Natural killer cell treated with Interleukin-12 subunit alpha and Interleukin-12 subunit beta and Interleukin-15 and Interleukin-18, amount 100 ng/mL, for 72 hours (primary cell): ENCODE measurements at places on chromosomes 1 and 21.

DNA sequence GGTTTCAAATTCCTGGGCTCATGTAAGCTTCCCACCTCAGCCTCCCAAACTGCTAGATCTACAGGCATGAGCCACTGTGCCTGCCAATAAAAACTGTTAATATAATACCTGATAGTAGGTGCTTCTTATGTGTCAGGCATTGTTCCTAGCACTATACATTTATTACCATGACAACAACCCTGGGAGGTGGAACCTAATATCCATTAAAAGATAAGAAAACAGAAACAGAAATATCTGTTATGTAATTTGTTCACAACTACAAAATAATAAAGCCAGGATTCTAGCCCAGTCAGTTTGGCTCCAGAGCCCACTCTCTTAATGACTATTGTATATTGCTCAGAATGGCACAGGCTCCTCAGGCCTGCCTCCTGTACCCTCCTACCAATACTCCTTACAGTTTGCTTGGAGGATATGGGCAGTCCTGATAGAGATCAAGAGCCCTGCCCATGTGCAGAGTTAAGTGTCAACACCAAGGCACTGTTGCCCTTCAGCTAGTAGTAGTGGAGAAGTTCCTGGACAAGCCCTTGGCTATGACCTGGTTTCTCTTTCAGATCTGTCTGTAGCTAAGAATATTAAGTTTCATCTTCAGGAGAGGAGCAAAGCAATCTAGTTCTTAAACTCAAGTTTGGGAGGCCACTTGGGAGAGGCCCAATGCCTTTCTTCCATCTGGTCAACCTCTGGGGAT lies 22.4 kb downstream of the RPL5 start:
- peaks cover 6% of the 10 kb centered on the region for H3K36me3 ChIP-seq
- H3K4me3 ChIP-seq, result no peak overlapping the region
- no peak for DNase-seq
- no peaks in the 10 kb centered on the region for H3K27me3 ChIP-seq
- peaks cover 18% of the 10 kb centered on the region for H3K4me1 ChIP-seq
- peak overlapping the region; percentile 21 for H3K27ac ChIP-seq

DNA sequence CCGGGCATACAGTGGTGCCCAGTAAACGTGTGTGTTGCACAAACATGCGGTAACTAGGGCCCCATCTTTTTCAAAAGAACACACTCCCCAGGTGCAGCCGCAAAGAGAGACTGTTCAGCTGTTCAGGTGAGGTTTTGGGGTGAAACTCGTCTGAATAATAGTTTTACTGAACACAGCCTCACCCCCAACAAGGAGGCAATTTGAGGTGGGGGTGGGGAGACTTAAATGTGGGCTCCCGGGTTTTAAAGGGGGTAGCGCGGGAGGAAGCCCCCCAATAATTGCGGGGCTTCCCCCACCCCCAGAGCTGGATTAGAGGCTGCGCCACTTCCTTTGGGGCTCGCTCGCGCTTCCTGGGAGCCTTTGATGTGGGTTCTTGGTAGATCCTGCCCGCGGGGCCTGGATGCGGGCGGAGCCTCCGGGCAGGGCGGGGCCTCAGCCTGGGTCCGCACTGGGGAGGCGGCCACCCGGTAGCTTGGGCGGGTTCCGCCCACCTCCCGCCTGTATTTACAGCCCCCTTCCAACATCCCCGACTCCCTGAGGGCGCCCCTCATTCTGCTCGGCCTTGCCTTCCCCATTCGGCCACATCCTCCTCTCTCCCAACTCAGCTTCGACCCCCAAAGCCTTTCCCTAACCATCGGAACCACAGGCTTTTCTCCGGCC lies 6.4 kb upstream of the EPHA2 start:
- H3K4me1 ChIP-seq, result peaks cover 20% of the 10 kb centered on the region
- H3K27me3 ChIP-seq, result peaks cover 28% of the 10 kb centered on the region
- H3K4me3 ChIP-seq, result no peak overlapping the region
- no peaks in the 10 kb centered on the region for H3K36me3 ChIP-seq
- no peak for DNase-seq
- no peak overlapping the region for H3K27ac ChIP-seq

DNA sequence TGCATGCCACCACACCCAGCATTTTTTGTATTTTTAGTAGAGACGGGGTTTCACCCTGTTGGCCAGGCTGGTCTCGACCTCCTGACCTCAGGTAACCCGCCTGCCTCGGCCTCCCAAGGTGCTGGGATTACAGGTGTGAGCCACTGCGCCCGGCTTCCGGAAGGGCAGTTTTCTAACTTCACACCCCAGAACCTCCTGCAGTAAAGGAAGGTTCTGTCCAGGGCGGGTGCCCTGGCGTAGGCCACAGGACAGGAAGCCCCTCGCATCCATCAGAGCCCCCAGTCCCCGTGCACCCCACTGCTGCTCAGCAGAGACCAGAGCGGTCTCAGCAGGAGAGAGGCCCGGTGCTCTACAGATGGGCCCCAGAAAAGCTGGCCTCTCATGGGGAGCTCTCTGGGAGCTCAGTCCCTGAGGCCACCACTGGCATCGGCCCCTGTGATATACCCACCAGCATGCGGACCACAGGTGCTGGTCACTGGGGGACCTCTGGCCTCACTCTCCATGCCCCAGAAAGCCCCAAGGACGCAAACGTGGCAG lies 4.1 kb upstream of the DNMT3L start:
- H3K36me3 ChIP-seq, result no peaks in the 10 kb centered on the region
- H3K27me3 ChIP-seq, result peaks cover 5% of the 10 kb centered on the region
- H3K4me1 ChIP-seq, result no peaks in the 10 kb centered on the region
- H3K4me3 ChIP-seq, result no peak overlapping the region

GRCh38 chr1:230808281-230808872 lies 59.9 kb downstream of the C1orf198 start:
- H3K36me3 ChIP-seq, result peaks cover 12% of the 10 kb centered on the region
- peaks cover 38% of the 10 kb centered on the region for H3K27me3 ChIP-seq
- no peaks in the 10 kb centered on the region for H3K4me1 ChIP-seq
- no peak overlapping the region for H3K4me3 ChIP-seq
- H3K27ac ChIP-seq, result no peak overlapping the region

DNA sequence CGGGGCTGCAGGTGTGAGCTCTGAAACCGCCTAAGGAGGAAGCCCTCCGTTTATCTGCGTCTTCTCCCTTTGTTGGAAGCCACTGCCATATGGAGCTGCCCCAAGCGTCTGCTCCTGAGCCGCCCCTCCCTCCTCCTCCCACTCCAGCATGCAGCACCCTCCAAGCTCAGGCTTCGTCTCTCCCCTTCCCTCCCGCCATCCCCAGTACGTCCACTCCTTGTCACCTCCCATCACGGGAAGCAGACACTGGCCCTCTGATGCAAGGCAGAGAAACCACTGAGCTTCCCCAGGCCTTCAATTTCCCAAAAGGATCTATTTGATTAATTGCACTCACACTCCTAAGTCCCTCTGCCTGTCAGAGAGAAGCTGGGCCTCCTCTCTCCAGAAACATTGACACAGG lies 52.5 kb downstream of the NFASC start:
- no peak overlapping the region for H3K27ac ChIP-seq
- no peaks in the 10 kb centered on the region for H3K36me3 ChIP-seq
- H3K4me3 ChIP-seq, result no peak overlapping the region
- peaks cover 9% of the 10 kb centered on the region for H3K27me3 ChIP-seq

GRCh38 chr1:219503604-219504003 lies 109.3 kb downstream of the ZC3H11B start:
- no peak overlapping the region for H3K4me3 ChIP-seq
- H3K36me3 ChIP-seq, result peaks cover 4% of the 10 kb centered on the region
- H3K4me1 ChIP-seq, result no peaks in the 10 kb centered on the region
- DNase-seq, result no peak
- no peak overlapping the region for H3K27ac ChIP-seq

GRCh38 chr1:14738235-14738634 lies 139.8 kb downstream of the KAZN start:
- H3K4me1 ChIP-seq, result no peaks in the 10 kb centered on the region
- no peak for DNase-seq
- H3K36me3 ChIP-seq, result no peaks in the 10 kb centered on the region
- H3K4me3 ChIP-seq, result no peak overlapping the region
- peaks cover 39% of the 10 kb centered on the region for H3K27me3 ChIP-seq

- H3K36me3 ChIP-seq, result no peaks in the 10 kb centered on the region
- no peak for DNase-seq
- no peak overlapping the region for H3K4me3 ChIP-seq
- peaks cover 2% of the 10 kb centered on the region for H3K4me1 ChIP-seq
- no peak overlapping the region for H3K27ac ChIP-seq
- peaks cover 14% of the 10 kb centered on the region for H3K27me3 ChIP-seq
Measured at GRCh38 chr1:30273456-30273855, 449.9 kb downstream of the MATN1 start.

DNA sequence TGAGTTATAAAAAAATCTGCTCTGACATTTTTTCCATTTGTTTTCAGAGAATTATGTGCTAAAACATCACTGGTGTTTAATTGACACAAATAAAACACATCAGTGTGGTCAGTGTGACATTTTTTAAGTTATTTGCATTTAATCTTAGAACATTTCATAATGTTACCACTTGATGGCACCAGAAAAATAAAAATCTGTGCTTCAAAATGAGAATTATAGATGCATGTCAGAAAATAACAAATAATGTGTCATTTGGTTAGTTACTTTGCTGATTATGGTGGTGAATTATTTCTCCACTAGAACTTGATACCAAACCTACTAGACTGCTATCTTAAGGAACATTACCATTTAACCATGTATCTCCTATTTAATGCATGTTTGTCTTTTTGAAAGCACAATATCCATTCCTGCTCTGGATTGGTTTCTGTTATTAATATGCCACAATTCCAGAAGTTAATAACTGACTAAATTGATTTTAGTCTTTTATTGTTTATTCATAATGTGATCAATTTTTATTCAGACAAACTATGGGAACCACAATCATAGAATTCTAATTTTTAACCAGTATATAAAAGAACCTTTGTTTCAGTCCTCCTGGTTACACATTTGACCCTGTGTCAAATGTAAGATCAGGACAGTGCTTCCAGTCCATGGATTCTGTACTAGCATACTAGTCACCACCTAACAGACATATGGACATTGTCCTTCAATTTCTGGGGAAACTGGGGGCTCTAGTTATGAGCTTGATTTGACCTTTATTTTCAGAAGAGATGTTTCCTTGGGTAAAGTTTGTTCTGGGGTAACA lies 81.0 kb downstream of the RPS6KC1 start:
- H3K4me1 ChIP-seq, result peaks cover 7% of the 10 kb centered on the region
- no peak for DNase-seq
- no peak overlapping the region for H3K4me3 ChIP-seq
- H3K27ac ChIP-seq, result no peak overlapping the region
- H3K36me3 ChIP-seq, result no peaks in the 10 kb centered on the region

- no peak overlapping the region for H3K27ac ChIP-seq
- no peaks in the 10 kb centered on the region for H3K27me3 ChIP-seq
- H3K36me3 ChIP-seq, result no peaks in the 10 kb centered on the region
- no peak overlapping the region for H3K4me3 ChIP-seq
- DNase-seq, result no peak
Measured at GRCh38 chr1:187264995-187265602, 436.4 kb downstream of the PLA2G4A start.

DNA sequence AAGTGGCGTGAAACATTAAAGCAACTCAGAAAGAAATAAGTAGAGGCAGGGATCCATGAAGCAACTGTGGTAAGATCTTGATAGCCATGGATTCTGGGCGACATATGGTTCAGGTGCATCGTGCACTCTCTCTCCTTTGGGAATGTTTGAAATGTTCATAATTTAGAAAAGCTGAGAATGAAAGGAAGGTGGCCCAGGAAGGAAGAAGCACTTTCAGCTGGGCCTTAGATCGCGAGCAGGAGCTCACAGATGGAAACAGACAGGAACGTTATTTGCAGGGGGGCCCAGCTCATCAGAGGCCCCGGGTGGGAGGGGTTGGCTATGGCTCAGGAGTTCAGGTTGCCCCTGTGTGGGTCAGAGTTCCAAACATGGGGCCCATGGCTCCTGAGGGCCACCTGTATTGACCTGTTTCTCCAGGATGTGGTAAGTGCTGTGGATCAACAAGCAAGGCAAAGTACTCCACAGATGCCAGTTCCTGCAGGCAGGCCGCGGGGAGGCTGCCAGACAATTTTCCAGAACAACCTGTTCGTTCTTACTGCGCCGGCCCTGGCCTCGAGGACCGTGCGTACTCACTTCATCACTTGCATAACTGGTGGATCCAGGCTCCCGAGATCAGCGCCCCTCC lies 253.2 kb downstream of the TOMM20 start:
- H3K4me1 ChIP-seq, result peaks cover 50% of the 10 kb centered on the region
- H3K27ac ChIP-seq, result peak overlapping the region; percentile 60
- no peaks in the 10 kb centered on the region for H3K36me3 ChIP-seq
- DNase-seq, result no peak
- H3K27me3 ChIP-seq, result no peaks in the 10 kb centered on the region

DNA sequence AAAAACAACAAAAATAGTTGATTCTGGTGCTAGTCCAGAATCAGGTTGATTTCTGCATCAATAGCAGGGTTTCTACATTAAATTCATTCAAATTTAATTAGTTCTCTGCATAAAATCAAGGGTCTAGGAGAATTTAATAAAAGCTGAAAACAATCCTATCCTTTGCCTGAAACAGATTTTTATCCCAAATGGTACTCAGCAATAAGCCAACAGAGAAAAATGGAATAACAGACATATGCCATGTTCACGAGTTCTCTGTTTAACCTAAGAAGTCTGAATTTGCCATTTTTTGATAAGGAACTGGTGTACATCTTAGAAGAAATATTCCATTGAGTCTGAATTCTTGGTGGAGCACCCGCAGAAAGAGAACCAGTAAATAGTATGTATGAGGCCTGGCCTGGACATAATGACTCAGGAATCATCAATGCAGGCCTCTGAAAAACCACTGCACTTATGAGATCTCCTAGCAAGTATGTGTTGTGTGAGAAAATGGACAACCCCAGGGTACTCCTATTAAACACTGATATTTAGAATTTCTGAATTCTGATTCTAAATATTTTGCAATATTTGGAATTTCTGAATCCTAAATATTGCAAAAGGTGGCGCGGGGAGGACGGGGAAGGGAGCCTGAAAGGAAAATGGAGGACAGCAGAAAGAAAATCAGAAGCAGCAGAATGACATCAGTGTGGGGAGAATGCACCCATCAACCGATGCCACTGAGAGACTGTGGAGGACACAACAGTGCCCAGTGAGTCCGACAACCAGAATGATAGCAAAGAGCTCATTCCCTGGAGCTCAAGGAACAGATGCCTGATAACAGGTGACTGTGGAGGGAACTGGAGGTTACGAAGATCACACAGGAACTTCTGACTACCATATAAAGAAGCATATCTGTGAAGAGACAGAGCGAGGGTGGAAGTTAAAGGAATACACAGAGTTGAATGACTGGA lies 97.6 kb downstream of the APP start:
- H3K27me3 ChIP-seq, result no peaks in the 10 kb centered on the region
- H3K27ac ChIP-seq, result no peak overlapping the region
- no peaks in the 10 kb centered on the region for H3K36me3 ChIP-seq
- H3K4me3 ChIP-seq, result no peak overlapping the region
- no peak for DNase-seq
- H3K4me1 ChIP-seq, result peaks cover 11% of the 10 kb centered on the region
